ENCODE measurements at places on chromosomes 4 and X. TPM values are rescaled to one million over a fixed set of nuclear protein-coding genes. Genes with fewer than 3 reads are reported as not detected.

- no peak for DNase-seq
Measured at GRCh38 chr4:156749426-156750403, 221.9 kb downstream of the PDGFC start.

The PGAM4 gene
- not detected for total RNA-seq

DNA sequence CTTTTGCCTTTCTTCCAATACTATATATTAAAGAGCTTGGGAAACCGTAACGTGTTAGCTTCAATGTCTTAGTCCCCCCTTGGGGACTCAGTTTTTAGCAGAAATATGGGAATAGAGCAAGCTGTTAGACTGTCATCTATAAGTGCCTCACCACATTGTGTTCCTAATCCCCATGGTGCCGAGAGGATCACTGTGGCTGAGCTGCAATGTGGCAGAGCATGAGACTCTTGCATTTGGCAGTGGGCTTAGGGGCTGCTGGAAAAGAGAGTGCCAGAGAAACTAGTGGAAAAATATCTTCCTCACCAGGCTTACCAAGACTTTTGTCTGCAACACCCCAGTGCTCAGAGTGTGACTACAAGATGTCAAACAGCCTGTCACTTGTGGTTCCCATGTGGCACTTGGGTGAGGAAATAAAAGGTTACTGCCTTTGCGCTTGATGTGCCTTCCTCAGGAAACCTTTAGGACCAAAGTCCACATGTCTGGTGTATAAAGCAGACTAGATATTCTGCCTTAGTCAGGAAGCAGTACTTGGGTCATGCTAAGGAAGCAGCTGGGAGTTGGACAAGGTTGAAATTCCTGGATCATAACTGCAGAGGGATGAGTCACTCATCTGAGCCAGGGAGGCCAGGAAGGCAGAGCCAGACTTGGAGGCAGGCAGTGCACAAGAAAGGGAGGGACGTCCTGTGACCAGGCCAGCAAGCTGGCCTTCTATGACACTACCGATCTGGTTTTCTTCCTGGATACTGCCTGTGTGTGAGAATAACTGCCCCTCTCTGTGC, 9.7 kb upstream of the MAGEA4 start:
- peak; percentile 88 for DNase-seq

- DNase-seq: peak; percentile 87
Measured at GRCh38 chrX:134622056-134622812, 36.0 kb downstream of the PLAC1 start.

- DNase-seq: peak; percentile 94
Measured at GRCh38 chr4:7295197-7295910, 103.0 kb downstream of the SORCS2 start.

- DNase-seq: no peak
Measured at GRCh38 chr4:160611181-160611580, 1508.3 kb downstream of the RAPGEF2 start.

DNA sequence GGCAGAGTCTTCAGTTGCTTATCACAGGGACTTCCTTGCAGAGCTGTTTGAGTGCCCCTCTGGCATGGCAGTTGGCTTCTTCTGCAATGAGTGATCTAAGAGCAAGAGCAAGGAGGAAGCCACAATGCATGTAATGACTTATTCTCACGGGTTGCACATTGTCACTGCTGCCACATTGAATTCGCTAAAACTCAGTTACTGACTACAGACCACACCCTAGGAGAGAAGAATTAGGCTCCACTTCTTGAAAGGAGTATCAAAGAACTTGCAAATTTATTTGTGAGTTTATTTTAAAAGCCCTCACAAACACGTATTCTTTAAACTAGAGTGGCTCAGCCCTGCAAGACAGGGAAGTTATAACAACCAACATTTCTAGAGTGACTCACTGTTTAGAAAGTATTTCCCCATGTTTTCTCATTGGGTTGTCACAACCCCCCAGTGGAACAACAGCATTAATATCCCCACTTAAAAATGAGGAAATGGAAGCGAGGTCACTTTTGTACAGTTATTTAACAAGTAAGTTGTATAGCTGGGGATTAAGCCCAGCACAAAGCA, 32.4 kb upstream of the RBPJ start:
- DNase-seq: peak; percentile 77

DNA sequence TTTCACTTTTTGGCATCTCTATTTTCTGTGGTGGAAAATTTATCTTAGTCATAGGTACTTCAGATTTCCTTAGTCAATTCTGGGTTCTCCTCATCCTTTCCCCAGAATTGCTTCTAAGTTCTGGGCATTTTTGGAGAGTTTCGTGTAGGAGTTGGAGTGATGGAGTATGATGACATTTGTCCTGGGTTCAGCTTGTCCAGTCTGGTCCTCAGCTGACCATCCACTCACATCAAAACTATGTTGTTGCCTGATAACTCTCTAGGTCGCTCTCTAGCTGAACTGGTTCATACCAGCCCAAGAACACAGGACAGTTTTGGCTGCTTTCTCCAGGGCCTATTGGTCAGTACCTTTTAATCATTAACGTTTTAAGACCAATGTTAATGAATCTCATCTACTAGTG, 13.2 kb downstream of the PTTG2 start:
- DNase-seq: no peak

DNA sequence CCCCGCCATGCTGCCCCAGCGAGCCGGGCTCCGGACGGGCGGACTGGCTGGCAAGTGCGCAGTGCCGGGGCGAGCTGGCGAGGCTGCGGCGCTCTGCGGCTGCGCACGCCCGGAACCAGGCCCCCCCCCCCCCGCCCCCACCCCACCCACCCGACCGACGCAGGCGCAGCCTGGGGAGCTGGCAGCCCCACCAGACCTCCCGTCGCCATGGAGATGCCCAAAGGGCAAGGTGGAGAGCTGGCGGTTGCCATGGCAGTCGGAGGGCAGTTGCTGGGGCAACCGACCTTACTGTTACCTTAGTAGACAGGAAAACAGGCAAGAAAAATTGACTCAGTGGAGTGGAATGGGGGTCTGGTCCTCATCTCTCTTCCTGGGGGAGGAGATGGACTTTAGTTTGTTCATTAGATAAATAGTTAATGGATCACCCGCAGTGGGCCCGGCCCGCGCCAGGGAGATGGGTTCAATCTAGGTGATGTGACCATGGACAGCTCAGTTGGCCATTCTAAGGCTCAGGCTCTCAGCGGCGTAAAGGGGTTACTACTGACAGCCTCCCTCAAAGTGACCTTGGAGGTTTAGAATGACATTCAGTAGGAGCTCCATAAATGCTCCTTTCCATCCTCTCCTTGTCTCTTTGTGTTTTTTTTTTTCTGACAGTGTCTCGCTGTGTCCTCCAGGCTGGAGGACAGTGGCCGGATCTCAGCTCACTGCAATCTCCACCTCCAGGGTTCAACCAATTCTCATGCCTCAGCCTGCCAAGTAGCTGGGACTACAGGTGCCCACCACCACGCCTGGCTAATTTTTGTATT, at the start of gene PCSK1N:
TSS of gene PCSK1N (minus strand) at position 87 of the 806 bp plus-strand sequence. CDS start at position 9, 78 bp downstream.
- DNase-seq: peak; percentile 56

The CSAG1 gene
- not detected for total RNA-seq

GRCh38 chr4:14916554-14917297, 85.6 kb upstream of the CPEB2 start:
- peak; percentile 78 for DNase-seq

Data from osteoblast (primary cell).